Stimulated activated CD4-positive, alpha-beta T cell treated with anti-CD3 and anti-CD28 coated beads, Interleukin-4, amount 100 ng/mL, for 48 hours (primary cell): ENCODE measurements at places on chromosomes 2 and 18.

DNA sequence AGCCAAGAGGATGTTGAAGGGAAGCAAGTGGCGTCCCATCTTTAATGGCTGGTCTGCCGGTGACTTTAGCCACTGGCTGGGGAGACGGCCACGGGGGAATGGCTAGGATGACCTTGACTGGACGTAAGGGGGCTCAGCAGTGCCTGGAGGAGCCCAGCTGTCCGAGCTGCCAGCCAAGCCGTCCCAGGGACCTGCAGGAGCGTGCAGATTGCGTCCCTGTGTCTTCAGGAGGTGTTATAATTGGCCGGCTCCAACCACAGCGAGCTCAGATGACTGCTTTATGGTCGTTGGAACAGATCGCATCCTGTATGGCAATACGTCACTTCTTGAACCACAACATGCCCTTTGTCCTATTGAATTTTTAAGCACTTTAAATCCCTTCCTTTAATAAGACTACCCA, 204.6 kb downstream of the EIPR1 start:
- no peak for DNase-seq

DNA sequence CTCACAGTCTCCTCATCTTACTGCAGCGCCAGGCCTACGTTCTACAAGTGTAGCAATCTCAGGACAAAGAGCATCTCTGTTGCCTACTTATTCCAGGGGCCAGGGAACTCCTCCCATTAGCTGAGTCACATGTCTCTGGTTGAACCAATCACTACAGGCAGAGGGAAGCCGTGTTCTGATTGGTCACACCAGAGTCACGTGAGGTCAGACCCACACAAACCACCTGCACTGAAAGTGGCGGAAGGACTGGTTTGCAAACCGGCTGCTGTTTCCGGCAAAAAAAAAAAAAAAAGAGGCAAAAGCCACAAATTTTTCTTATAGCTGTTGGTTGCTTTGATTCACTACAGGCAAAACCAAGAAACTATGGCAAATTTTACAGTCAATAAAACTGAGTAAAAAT, 21.9 kb upstream of the USP14 start:
- DNase-seq = no peak

DNA sequence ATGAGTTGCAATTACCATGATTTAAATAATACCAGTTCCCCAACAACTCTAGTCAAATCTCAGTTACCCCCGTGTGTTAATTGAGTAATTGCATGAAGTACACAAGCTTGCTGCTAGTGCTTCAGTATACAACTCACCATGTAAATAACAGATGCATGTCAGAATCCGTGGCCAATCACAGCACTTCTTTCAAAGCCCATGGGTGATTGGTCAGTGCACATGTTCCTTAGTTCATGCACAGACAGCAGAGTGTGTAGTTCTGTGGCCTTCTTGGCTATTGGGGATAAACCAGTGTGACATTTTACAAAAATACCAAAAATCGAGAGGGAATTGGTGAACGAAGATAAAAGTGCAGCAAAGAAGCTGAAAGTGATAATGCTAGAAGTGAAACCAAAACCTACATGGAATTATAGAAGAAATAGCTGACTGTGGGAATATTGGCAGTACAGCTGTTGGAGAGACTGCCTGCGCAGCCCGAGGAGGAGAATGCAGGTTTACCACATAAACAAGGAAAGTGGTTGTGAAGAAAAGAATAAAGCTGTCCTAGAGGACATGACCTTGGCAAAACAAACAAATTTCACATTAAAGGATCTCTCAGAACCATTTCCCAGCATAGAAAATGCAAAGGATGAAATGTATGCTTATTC, 59.4 kb downstream of the NEDD4L start:
- no peak for DNase-seq

DNA sequence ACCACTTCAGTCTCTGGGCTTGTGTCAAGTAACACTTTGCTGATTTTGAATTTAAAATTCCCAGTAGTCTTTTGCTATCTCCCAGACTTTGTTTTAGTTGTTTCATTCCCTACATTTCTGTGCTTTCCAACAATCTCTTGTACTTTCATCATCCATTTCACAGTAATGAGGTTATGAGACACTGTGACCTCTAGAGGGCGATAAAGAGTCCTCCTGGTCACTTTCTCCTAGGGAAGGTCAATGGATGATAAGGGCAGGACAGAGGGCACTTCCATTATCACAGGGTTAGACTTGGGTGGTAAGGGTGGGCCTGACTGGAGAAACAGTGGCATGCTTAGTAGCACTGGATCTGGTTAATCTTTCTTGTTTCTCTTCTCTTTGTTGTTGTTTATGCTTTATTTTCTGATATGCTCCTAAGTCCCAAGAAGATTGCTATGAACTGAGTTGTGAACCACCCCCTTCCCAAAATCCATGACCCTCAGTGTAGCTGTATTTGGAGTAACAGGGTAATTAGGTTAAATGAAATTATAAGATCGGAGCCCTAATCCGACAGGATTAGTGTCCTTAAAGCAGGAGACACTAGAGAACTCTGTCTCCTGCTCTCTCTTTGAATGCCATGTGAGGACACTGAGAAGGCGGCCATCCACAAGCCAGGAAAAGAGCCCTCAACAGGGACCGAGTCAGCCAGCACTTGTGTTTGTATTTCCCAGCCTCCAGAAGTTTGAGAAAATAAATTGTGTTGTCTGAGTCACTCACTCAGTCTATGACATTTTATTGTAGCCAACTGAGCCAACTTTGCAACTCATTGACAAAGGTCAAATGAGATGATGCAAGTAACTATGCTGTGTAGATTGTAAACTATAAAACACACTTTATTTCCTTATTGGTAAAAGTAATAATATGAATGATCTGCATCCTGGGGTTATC, 779.2 kb downstream of the CNTNAP5 start:
- DNase-seq = no peak

GRCh38 chr2:27236136-27236535, 19.0 kb downstream of the CAD start:
- DNase-seq = no peak

DNA sequence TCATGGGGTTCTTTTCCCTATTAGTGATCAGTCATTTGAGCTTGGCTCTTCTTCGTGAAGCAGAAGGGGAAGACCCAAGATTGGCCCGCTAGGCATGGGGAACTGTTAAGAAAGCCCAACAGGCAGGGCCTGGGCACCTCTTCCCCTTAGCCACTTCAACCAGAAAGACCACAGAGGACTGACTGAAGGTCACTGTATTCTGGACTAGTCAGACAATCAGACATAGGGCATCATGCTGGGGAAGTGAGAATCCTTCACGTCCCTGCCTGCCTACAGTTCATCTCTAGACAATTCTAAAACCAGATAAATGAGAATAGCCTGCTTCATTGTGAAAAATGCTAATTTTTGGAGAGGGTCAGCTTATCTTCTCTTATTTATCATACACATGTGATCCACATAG, 28.1 kb downstream of the FAP start:
- no peak for DNase-seq

GRCh38 chr18:32019251-32019948, 775 bp downstream of the RNF125 start:
- peak; percentile 19 for DNase-seq

DNA sequence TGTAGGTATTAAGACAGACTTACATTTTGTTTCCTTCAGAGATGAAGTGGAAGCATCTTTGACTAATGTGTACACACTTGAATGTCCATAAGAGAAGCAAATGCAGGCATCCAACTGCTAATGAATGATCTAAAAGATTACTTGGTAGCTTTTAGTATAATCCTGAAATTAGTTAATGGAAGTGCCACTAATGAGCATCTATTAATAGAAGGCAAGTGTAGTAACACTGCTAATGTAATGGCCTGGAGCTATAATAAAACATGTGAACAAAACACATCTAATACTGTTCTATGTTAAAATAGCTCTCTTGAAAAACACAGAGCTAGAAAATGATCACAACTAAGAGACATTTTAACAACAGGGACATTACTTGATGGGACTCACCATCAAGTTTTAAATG, 225.3 kb downstream of the SLC8A1 start:
- no peak for DNase-seq
